ENCODE measurements at places on chromosomes 2 and 18.
A peak's percentile ranks its signal among the peaks of the same experiment; 100 is the strongest.

GRCh38 chr2:23037596-23037995 is 347.4 kb upstream of the KLHL29 start:
- DNase-seq: no peak

- DNase-seq: no peak
These were observed 2.1 kb upstream of the TMEM131 start for GRCh38 chr2:97997784-97998392.

DNA sequence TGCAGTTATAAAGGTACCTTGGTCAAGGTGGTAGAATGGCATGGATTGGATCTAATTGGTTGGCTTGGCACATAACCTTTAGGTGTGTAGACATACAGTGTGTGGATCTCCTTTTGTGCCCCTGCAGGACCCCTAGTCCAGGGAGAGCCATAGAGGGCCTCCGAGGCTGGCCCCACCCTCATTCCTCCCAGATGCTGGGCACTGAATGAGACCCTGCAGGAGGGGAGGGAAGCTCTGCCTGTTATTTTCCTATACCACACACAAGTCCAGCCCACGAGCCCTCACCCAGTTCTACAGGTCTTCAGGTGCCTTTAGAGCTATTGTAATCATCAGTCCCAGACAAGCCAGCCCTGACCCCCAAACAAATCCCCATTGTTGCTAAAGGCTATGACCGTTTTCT is 58.9 kb downstream of the KCNF1 start:
- no peak for DNase-seq

DNA sequence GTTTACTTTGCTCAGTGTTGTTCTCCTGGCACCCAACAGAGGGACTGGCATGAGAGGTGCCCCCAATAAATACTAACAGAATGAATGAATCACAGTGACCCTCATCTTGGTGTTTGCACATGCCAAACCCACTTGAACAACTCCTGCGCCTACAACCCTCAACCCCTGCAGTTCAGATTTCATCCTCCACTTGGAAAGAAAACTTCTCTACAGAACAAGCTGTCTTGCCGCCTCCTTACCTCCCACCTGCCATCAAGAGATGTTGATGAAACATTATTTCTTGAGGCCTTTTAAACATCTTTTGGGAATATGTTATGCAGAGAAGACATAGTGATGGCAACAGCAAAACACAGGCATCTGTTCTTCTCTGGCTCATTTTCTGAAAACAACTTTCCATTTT is 216.0 kb upstream of the SH3BP4 start:
- DNase-seq: no peak

GRCh38 chr2:29193111-29193510 is 77.9 kb downstream of the CLIP4 start:
- DNase-seq: no peak

DNA sequence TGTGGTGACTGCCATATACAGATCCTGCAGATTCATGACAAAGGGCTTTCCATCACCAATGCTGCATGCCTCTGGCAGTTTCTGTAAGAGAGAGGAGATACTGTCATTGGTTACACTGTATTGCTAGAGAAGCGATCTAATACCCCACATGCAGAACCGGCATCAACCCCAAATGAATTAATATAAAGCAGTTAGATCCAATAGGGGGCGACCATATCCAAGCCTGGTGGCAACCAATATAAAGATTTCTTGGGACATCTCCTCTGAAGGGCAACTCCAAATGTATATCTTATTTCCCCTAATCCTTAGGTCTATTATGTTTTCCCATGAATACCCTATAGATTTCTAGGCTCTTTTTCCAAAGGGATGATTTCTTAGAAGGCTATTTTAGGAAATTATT is 17.4 kb upstream of the IHH start:
- no peak for DNase-seq

- no peak for DNase-seq
These were observed 24.5 kb downstream of the MAL start for GRCh38 chr2:95049961-95050360.

DNA sequence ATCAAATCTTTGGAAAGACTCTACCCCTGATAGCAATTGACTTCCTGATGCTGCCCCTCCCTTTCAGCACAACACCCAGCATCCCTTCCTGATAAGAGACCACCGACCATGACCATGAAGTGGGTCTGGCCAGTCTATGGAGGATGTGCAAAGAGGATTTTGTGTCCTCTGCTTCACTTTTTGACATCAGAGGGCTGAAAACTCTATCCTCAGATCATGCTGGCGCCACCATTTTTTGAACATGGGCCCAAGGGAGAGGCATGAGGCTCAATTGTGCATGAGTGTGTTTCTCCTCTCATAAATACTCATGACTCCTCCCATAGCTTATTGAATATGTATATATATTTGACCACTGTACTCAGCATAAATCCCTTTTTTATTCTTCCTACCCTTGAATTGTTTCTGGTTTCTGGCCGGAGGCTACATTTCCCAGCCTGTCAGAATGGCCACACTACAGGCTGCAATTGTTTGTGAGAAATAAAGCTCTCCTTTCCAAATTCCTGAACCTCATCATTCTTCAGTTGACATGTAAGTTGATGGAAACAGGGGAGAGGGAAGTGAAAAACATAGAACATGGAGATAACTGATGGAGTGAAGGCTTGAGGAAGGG is 314.1 kb downstream of the MYCN start:
- DNase-seq: no peak

DNA sequence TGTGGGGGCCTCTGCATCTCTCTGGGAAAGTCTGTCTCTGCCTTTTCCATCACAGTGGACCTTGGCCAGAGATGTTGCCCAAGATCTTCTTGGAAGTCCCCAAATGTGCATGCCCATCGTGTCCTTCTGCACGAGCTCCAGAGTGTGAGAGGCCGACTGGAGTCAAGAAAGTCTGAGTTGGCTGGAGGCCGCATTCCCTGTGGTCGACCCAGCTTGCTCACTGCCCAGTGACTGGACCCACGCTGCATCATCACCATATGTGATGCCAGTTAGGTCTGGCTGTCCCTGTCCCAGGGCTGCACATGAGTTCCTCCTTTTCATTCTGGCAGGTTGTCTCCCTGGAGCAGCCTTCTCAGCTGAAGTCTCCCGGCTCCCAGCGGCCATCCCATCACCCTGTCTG is 93.8 kb downstream of the ARL4C start:
- no peak for DNase-seq

- DNase-seq: peak; percentile 63
These were observed 2.3 kb upstream of the BCL11A start for GRCh38 chr2:60555783-60556139.

- no peak for DNase-seq
These were observed 55.0 kb downstream of the ARHGAP25 start for GRCh38 chr2:68789603-68790002.

DNA sequence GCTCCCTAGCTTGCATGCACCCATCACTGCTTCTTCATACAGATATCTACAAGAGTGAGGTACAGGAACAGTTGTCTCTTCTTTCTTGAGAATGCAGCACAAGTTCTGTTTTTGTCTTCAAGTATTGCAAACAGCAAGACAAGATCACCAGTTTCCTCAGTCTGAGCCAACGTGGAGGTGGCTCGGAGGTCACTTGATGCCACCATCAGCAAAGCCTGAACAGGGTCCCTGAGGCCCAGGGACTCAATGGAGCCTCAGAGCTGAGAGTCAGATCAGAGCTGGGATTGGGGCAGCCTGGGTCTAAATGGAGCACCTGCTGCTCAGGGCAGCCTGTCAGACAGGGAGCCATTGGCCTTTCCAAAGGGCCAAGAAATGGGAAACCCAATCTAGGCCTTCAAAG is 290.7 kb upstream of the ID2 start:
- no peak for DNase-seq

DNA sequence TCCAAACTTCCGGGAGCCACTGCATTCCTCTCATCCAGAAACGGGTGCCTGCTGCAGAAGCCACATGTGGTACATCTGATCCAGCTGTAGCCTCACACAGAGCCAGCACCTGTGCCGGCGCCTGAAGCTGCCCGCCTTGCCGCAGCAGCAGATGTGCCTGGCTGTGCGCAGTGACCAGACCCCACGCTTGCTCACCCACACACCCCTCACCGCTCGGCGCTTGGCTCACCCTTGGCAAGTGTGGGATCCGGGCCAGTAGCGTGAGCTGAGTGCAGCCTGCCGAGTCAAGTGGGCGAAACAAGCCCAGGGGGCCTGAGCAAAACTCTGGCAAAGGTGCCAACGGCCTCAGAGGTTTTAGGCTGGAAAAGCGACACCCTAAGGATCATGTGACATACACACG is 220.1 kb upstream of the TMEFF2 start:
- DNase-seq: no peak

DNA sequence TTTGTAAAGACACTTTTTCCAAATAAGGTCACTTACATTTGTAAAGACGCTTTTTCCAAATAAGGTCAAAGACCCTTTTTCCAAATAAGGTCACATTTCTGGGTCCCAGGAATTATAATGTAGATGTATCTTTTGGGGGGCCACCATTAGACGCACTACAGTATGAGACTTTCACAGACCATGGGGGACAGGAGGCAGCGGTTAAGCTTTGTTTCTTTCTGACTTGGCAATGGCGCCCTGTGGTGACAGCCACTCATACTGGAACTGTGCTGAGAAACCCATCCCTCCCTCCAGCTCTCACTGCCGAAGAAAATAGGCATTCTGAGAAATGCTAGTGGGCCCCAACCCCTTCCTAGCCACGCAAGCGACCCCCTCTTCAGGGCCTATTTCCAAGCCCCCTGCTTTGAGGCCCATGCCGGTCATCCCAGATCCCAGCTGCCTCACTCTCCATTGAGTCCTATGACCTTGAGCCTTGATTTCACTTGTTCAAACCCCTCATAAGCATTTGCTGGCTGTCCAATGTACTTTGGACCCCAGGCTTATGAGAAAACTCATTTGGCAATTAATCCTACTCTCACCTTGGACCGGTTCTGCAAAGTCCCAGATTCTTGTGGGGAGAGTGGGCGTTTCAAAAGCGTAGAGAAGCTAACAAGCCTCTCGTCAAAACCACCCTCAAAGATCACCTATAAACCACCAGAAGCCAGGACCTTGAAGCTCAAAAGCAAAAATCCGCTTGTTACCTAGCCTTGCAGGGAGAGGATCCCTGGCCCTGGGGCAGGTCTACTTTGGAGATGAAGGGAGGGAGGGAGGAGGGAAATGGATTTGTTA is 11.3 kb upstream of the SPATA3 start:
- no peak for DNase-seq

- DNase-seq: no peak
These were observed 718.9 kb upstream of the FANCL start for GRCh38 chr2:58959996-58960395.

- no peak for DNase-seq
These were observed 49.1 kb upstream of the PIK3C3 start for GRCh38 chr18:41905786-41906527.

DNA sequence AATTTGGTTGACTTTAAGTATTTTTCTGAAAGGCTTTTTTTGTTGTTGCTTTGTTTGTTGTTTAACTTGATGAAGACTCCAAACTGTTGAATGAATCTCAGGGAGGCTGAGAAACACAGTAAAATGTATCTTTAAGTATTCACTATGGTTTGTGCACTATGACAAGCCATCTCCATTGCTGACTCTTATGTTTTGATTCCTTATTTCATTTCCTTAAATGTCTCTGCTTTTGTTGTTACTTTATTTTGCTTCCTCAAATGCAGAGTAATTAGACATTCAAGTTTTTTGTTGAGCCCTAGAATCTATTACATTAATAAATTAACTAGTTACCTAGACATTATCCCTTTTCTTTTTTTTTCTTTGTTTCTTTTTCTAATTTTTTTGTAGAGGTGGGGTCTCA is 46.3 kb upstream of the SLC39A10 start:
- no peak for DNase-seq
